ENCODE measurements at places on chromosomes 5 and 9. TPM values are rescaled to one million over a fixed set of nuclear protein-coding genes. Genes with fewer than 3 reads are reported as not detected.

GRCh38 chr9:135103931-135104639, 16.6 kb downstream of the OLFM1 start:
- no peak overlapping the region for H3K27ac ChIP-seq
- H3K4me1 ChIP-seq = no peaks in the 10 kb centered on the region
- no peaks in the 10 kb centered on the region for H3K36me3 ChIP-seq

DNA sequence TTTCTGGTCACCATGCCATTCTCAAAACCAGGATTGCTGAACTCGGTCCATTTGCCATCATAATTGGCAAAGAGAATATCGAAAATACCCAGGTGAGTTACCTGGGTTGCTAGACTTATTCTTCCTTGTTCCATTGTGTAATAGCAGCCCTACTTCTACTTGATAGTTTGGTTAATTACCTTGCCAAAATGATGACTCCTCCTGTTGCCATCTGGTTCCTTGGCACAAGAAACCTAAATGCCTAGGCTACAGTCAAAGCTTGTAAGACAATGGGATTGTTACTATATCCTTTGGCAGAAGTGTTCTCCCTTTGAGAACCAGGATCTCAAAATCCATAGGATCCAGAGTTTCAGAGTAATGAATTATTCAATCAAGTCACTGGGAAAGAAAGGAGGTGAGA, 373.2 kb upstream of the ACTBL2 start:
- no peaks in the 10 kb centered on the region for H3K4me1 ChIP-seq
- no peak overlapping the region for H3K27ac ChIP-seq
- no peak for DNase-seq
- no peaks in the 10 kb centered on the region for H3K27me3 ChIP-seq

DNA sequence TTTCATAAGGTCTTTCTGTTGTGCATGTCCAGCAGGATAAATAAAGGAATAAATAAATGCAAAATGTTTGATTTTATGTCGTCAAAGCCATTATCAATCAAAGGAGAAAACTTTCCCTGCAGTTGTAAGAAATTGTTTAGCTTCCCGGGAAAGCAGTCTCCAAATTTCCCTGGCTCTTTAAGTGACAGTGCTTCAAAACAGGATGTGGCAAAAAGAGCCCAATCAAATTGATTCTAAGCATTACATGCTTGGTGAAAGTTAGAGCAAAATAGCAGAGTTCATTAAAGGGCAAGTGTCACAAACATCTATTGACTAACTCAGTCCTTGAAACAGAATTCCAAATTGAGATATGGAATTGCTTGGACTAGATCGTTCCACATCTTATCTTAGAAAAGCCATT, 704.1 kb downstream of the PRELID2 start:
- no peak overlapping the region for H3K27ac ChIP-seq
- H3K36me3 ChIP-seq = no peaks in the 10 kb centered on the region
- H3K4me1 ChIP-seq = no peaks in the 10 kb centered on the region
- DNase-seq = no peak

Gene MEIKIN
- 0.53 TPM for total RNA-seq

- no peaks in the 10 kb centered on the region for H3K36me3 ChIP-seq
- no peak overlapping the region for H3K4me3 ChIP-seq
- H3K27me3 ChIP-seq = no peaks in the 10 kb centered on the region
- no peaks in the 10 kb centered on the region for H3K4me1 ChIP-seq
These were observed 144.4 kb upstream of the IRX2 start for GRCh38 chr5:2895876-2896275.

GRCh38 chr9:75636427-75637045, 253.9 kb upstream of the PCSK5 start:
- DNase-seq = no peak
- H3K27ac ChIP-seq = no peak overlapping the region
- no peaks in the 10 kb centered on the region for H3K4me1 ChIP-seq
- H3K4me3 ChIP-seq = no peak overlapping the region
- H3K36me3 ChIP-seq = no peaks in the 10 kb centered on the region
- H3K27me3 ChIP-seq = no peaks in the 10 kb centered on the region

Gene NIPAL4
- 1.4 TPM for total RNA-seq

GRCh38 chr5:1792842-1793266, 6.8 kb downstream of the MRPL36 start:
- H3K4me1 ChIP-seq = peaks cover 29% of the 10 kb centered on the region
- H3K4me3 ChIP-seq = peak overlapping the region; percentile 11
- no peaks in the 10 kb centered on the region for H3K27me3 ChIP-seq
- peaks cover 4% of the 10 kb centered on the region for H3K36me3 ChIP-seq
- peak; percentile 60 for DNase-seq

Gene NEUROG1
- total RNA-seq = not detected

Gene NPR2
- 8.6 TPM for total RNA-seq

Gene ZNF189
- total RNA-seq = 9.7 TPM

Gene HARS2
- total RNA-seq = 26.4 TPM

Gene MAP1B
- total RNA-seq = 0.18 TPM

Gene ANKS6
- total RNA-seq = 17.5 TPM

GRCh38 chr5:163724305-163724704, 218.9 kb downstream of the MAT2B start:
- DNase-seq = no peak
- no peaks in the 10 kb centered on the region for H3K4me1 ChIP-seq
- H3K27me3 ChIP-seq = no peaks in the 10 kb centered on the region

DNA sequence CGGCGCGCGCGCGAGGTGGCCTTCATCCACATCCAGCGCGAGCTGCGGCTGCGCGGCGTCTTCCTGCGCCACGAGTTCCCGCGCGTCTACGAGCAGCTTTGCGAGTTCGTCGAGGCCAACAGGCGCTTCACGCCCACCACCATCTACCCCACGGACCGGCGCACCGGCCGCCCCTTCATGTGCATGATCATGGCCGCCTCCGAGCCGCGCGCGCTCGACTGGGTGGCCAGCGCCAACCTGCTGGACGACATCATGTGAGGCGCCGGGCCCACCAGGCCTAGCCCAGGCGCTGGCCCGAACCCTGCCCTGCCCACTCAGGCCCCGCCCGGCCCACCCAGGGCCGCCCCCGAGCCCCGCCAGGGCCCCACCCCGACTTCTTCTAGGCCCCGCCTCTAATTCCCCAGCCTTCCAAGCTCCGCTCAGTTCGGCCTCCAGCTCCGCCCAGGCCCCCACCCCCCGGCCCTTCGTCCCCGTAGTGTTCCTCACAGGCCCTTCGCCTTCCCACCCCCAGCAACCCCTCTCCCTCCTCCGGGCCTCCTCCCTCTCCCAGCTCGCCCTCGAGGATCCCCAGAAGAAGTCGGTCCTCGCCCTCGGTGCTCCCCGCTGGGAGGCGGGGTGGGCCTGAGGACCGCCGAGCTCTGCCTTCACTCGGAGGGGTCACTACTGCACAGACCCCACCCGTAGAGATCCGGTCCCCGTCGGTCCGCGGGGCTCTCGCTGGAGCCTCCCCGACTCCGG, 2.0 kb upstream of the PHPT1 start:
- H3K36me3 ChIP-seq = no peaks in the 10 kb centered on the region
- peak overlapping the region; percentile 81 for H3K27ac ChIP-seq
- H3K4me3 ChIP-seq = peak overlapping the region; percentile 74

DNA sequence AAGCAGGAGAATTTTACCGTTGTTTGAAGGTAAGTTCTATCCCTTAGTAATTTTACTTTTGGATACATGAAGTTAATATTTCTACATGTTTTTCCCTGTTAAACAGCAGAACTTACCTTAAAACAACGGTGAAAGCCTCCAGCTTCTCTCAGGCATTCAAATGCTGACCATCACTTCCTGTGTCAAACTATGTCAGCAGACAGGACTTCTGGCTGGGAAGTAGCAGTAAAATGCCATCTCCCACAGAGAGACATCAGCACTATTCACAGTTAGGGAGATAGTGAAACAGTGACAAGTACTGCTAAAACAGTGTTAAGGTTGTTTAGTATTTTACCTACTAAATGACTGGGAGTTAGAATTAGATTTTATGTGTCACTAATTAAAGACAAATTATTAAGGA, 34.2 kb upstream of the GOLGA1 start:
- no peak for DNase-seq
- no peaks in the 10 kb centered on the region for H3K27me3 ChIP-seq
- no peaks in the 10 kb centered on the region for H3K36me3 ChIP-seq
- no peak overlapping the region for H3K4me3 ChIP-seq
- no peaks in the 10 kb centered on the region for H3K4me1 ChIP-seq

Gene SAXO1
- total RNA-seq = not detected

- H3K4me3 ChIP-seq = no peak overlapping the region
- no peaks in the 10 kb centered on the region for H3K27me3 ChIP-seq
- no peak for DNase-seq
- H3K36me3 ChIP-seq = no peaks in the 10 kb centered on the region
- no peak overlapping the region for H3K27ac ChIP-seq
These were observed 12.0 kb downstream of the TNC start for GRCh38 chr9:115106001-115106400.

- H3K27ac ChIP-seq = peak overlapping the region; percentile 51
- no peaks in the 10 kb centered on the region for H3K27me3 ChIP-seq
- no peak for DNase-seq
- no peak overlapping the region for H3K4me3 ChIP-seq
- H3K36me3 ChIP-seq = no peaks in the 10 kb centered on the region
These were observed 11.5 kb upstream of the SEPTIN8 start for GRCh38 chr5:132788508-132788907.

Gene NIM1K
- total RNA-seq = 0.70 TPM

- H3K4me3 ChIP-seq = no peak overlapping the region
- no peaks in the 10 kb centered on the region for H3K4me1 ChIP-seq
- H3K27me3 ChIP-seq = no peaks in the 10 kb centered on the region
- H3K36me3 ChIP-seq = no peaks in the 10 kb centered on the region
- DNase-seq = no peak
- H3K27ac ChIP-seq = no peak overlapping the region
These were observed 4.3 kb upstream of the SGCD start for GRCh38 chr5:156322666-156323065.

Gene GCNT4
- 1.4 TPM for total RNA-seq

- no peaks in the 10 kb centered on the region for H3K27me3 ChIP-seq
- peaks cover 90% of the 10 kb centered on the region for H3K4me1 ChIP-seq
These were observed 15.2 kb downstream of the FNBP1 start for GRCh38 chr9:130027533-130028365.

Gene BRD9
- 53.8 TPM for total RNA-seq

DNA sequence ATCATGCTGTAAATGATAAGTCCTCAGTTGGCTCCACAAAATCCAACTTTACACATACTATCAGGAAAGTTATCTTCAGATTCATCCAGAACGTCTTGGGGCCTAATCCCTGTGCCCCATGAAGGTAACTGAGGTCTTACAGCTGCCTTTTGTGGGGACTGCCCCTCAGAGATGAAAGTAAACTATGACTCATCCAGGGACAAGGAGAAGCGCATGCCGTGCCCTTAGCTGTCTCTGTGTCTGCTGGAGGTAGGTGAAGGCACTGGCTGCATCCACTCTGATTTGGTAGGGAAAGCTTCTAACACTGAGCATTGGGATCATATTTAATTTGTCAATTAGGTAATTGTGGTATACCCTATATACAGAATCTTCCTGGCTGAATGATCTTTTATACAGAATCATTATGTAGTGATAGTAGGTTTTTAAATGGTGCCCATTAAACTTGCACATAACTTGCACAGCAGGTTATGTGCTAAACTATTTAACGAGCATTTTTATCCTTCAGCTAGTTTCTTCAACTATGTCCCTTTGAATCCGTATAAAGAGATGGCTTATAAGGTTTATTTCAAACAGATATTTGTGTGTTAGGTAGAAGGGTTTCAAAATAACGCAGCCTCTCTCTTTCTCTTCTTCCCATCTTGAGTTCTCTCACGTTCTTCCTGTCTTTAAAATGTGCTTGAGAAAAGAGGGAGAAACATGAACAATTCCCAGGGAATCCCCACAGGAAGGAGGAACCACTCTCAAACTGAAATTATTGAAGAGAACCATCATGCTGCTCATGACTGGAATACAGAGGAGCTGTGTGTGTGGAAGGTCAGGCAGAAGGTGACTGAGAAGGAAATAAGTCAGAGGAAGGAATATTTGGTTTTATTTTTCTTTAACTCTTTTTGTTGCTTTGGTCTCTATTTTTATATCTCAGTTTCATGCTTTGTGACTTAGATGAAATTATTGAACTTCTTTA, 250.9 kb downstream of the CD180 start:
- no peaks in the 10 kb centered on the region for H3K36me3 ChIP-seq
- DNase-seq = no peak
- H3K27me3 ChIP-seq = no peaks in the 10 kb centered on the region
- H3K4me3 ChIP-seq = no peak overlapping the region

GRCh38 chr9:84723426-84723825, 53.9 kb downstream of the NTRK2 start:
- no peak overlapping the region for H3K27ac ChIP-seq
- H3K4me3 ChIP-seq = no peak overlapping the region
- H3K36me3 ChIP-seq = no peaks in the 10 kb centered on the region
- H3K4me1 ChIP-seq = no peaks in the 10 kb centered on the region
- no peaks in the 10 kb centered on the region for H3K27me3 ChIP-seq

DNA sequence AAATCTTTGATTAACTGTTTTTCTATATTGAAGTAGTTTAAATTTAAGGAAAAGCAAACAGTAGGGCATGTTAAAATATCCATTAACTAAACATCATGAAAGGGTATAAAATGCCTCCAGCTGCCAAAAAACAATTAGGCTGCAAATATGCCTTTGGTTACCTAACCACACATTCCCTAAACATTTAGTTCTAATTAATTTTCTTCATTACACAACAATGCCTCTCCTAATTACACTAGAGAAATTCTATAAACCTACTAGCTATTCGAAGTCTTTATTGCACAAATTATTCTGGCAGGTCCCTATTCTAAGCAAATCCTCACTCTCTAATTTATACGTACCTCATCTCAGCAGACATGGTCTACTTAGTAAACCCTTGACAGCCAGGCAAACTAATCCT, 37.4 kb downstream of the MAT2B start:
- H3K27me3 ChIP-seq = no peaks in the 10 kb centered on the region
- H3K4me3 ChIP-seq = no peak overlapping the region
- no peaks in the 10 kb centered on the region for H3K4me1 ChIP-seq

Measured in CD8-positive, alpha-beta memory T cell (primary cell).